Right ventricle myocardium superior (tissue), 1 donor: ENCODE measurements at places on chromosomes 12 and 14. TPM values are rescaled to one million over a fixed set of nuclear protein-coding genes. Genes with fewer than 3 reads are reported as not detected.

Gene NFATC4
- total RNA-seq, result 25.6 TPM

Gene LRFN5
- total RNA-seq, result 1.2 TPM

Gene CRIP2
- total RNA-seq, result 1,011 TPM

Gene MYF5
- not detected for total RNA-seq

Gene SPRING1
- total RNA-seq, result 8.0 TPM

Gene IRAK3
- total RNA-seq, result 4.0 TPM

Gene POLE2
- 0.38 TPM for total RNA-seq

Gene IGF1
- total RNA-seq, result 8.3 TPM
